ENCODE measurements at places on chromosomes 7 and 10.

DNA sequence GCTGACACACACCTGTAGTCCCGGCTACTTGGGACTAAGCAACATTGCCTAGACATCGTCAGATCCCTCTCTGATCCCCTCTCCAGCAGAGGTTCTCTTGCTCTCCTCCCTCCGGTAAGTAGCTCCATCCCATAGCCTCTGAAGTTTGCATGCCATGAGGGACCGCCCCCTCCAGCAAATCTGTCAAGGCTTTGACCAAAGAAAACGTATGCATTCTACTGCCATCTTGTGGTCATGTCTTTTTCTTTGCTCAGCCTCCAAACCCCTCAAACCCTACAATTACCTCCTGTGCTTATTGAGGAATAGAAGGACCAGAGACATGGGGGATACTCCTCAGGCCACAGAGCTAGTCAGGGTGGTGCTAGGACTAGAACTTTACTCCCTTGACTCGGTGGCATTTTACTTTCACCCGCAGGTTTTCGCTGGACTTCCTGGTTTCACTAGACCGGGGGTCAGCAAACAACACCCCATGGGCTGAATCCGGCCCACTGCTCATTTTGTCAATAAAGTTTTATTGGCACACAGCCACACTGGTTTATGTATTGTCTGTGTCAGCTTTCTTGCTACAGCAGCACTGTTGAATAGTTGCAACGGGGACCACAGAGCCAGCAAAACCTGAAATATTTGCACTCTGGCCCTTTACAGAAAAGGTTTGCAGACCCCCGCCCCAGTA lies 202.6 kb upstream of the FOXK1 start:
- DNase-seq, result no peak

DNA sequence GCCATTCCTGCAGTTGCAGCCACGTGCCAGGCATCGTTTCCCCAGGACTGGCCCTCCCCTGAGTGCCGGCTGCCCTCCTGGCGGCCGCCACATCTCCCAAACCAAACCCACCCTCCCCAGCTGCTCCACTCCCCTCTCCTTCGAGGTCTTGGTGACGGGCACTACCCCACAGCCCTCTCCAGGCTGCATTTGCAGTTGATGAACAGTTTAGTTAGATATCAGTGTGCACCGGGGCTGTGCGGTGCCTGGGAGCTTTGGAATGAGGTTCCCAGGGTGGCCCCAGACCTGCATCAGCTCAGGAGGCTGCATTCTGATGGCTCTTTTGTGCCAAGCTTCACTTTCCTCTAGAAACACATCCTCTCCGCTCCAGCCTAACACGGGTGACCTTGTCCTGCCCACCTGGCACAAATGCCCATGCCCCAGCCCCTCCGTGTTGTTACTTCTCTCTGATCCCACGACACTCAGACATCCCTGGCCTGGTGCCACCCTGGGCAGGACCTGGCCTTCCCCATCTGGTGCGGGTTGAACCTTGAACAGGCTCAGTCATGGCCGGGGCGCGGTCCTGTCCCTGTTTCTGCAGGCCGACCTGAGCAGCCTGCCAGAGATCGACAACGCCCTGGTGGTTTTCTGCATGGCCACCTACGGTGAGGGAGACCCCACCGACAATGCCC lies 14.5 kb downstream of the TMEM120A start:
- no peak for DNase-seq

GRCh38 chr7:71278257-71278656 lies 146.3 kb downstream of the GALNT17 start:
- DNase-seq, result no peak

GRCh38 chr7:102119213-102119651 lies 167.4 kb upstream of the SH2B2 start:
- DNase-seq, result no peak

DNA sequence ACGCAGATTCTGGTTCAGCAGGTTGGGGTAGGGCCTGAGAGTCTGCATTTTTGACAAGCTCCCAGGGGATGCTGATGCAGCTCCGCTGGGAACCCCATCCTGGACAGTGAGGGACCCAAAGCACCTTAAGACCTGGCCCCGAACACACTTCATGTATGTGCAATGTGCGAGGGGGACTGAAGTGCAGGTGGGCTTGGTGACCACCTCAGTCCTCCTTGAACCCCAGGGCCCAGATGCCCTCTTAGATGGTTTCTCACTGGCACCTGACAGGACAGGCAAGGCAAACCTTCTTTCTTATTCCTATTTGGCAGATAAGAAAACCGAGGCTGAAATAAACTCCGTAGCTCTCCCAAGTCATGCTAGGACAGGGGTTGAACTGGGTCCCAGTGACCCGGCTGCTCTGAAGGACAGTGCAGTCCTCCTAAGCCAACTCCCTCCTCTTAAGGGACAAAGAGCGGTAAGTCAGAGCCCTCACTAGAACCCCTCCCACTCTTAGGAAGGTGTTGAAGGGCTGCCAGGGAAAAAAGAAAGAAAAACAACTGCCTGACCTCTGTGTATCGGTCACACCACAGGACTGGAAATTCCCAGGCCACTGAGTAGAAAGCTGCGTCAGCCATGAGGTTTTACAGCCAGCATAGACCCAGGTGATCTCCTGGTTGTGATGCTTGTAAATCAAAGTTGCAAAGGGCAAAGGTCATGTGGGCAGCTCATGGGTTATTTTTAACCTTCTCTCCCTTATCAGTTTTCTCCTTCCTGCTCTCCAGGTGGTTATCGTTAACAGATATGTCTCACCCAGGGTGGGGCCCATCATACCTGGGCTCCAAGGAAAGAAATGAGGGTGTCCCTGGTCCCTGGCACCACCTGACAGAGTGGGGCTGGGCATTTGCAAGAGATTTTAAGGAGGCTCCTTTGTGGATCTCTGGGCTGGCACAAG lies 90.9 kb upstream of the SMNDC1 start:
- DNase-seq, result no peak

DNA sequence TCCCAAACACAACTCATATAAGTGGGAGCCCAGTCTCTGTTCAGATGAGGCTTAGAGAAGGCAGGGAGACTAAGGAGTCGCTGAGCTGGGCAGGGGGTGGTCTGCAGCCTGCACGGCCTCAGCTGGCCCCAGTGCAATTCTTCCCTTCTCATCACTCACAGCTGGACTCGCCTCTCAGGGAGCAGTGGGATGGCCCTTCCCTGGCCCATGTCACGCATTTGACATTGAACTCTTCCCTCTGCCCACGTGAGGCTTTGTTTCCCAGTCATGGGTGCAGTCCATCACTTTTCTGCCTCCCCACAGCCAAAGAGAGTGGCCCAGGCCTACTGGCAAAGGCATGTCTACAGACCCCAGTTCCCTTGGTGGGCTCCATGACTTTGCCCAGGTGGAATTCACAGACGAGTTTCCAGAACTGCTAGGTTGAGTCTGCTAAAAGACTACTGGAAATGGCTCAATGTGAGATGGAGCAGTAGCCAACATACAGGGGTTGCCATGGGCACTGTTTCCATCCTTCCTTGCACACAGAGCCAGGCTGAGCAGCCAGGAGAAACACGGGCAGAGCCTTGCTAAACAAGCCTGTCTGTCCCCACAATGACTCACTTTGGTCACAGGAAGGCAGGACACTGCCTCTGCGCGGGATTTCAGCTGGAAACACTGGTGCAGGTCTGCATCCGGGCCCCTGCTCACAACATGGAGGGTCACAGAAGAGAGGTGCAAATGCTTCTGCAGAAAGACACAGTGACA lies 90.1 kb downstream of the OAT start:
- no peak for DNase-seq

- no peak for DNase-seq
Observed at GRCh38 chr7:79317728-79318127, 135.7 kb downstream of the MAGI2 start.

DNA sequence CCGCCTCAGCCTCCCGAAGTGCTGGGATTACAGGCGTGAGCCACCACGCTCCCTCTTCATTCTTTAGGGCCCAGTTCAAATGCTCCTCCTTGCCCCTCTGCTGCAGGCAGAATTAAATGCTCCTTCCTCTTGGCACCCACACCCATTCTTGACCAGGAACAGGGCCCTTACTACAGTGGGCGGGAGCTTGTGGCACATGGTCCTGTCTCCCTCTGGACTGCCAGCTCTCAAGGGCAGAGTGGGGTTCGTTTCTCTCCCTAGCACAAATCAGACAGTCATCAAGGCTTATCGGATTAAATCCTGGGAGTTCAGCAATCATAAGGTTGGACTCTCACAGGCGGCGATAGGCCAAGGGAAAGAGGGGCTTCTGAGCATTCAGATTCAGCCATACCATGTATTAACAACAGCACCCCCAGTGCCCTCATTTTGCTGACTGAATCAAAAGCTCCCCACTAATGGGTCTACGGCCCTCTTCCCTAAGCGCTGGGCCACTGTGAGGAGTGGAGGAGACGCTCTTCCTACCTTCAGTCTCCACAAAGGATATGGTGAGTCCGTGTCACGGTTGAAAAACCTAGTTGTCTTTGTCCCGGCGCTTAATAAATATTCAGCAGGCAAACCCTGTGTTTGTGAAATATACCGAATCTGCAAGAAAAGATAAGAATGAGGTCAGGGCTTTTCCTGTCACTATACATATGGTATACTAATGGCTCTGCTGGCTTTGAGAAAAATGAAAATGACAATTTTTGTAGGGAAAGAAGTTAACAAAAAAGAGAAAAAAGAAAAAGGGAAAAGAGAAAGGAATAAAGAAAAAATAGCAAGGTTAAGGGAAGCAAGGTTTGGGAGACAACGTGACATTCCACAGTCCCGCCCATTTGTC lies 107.4 kb downstream of the CLEC2L start:
- no peak for DNase-seq

DNA sequence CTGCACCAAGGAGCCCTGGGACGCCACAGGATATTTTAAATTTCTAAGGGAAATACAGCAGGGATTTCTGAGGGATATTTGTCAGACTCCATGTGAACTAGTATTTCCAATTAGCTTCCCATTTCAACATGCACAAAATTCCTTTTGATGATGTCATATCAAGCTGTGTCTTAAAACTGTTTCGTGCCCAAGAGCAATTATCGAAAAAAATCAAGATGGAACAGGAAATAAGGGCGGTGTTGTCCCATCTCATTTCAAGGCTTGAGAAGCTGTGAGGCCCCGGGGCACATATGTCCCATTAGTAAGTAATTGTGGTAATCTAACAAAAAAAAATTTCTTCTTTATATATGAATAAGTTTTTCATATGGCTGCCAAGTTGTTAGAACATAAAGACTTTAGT lies 47.4 kb downstream of the PPP1R17 start:
- no peak for DNase-seq

DNA sequence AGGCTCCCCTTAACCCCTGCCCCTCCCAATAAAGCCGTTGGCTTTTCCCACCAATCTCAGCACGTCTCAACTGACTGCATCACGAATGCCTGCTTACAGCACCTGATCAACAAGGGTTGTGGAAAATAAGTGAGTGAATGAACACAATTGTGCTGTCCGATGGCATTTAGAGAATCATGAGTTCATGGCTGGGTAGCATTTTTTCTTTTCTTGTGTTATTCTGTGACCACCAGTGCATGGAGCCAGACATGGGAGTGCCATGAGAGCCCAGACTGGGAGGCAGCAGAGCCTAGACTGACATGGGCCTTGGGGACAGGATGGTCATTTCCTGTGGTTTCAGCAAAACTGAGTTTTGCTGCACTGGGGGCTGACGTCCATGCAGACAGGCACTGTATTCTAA lies 254.1 kb upstream of the IGFBP3 start:
- DNase-seq, result no peak

DNA sequence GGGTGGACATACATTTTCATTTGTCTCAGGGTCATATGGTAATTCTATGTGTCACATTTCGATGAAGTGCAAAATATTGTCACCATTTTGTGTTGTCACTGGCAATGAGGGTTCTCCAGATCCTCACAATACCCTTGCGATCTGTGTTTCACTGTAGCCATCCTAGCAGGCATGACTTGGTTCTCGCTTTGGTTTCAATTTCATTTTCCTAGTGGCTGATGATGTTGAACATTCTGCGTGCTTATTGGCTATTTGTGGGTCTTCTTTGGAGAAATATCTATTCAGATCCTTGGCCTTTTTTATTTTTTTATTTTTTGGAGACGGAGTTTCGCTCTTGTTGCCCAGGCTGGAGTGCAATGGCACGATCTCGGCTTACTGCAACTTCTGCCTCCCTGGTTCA lies 24.8 kb upstream of the MNX1 start:
- DNase-seq, result no peak

- DNase-seq, result no peak
Observed at GRCh38 chr10:97851341-97852001, 1.8 kb downstream of the GOLGA7B start.

DNA sequence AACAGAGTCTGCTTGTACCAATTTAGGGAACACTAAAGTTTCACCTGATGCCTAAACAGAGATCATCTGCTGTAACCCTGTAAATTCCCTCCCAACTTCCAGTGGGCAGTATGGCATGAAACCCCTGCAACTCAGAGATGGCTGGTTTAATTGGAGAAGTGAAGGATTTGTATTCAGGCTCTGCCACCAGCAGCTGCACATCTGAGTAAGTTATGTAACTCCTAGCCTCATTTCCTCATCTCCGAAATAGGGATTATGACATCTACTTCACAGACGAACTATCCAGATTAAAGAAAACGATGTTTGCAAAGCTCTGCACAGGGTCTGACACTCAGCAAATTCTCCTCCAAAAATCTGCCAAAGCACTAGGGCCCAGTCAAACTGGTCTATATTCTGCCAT lies 493.0 kb downstream of the KCNMA1 start:
- DNase-seq, result no peak

- DNase-seq, result no peak
Observed at GRCh38 chr10:106535304-106535953, 629.1 kb downstream of the SORCS1 start.

DNA sequence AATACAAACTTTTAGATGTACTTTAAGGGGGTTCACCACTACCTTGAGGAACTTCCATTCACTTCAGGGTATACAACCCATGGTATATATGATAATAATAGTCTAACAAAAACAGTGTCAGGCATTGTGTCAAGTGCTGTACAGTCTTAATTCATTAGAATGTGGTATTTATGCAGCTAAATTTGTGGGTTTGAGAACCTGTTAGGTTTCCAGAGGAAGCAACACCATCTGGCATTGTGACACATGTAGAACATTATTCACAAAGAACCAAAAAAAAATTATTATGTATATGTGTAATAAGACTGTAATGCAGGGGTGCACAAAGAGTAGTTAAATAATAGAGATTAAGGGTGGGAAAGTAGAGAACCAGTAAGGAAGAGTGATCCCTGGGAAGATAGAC lies 26.3 kb downstream of the TMEM60 start:
- no peak for DNase-seq

DNA sequence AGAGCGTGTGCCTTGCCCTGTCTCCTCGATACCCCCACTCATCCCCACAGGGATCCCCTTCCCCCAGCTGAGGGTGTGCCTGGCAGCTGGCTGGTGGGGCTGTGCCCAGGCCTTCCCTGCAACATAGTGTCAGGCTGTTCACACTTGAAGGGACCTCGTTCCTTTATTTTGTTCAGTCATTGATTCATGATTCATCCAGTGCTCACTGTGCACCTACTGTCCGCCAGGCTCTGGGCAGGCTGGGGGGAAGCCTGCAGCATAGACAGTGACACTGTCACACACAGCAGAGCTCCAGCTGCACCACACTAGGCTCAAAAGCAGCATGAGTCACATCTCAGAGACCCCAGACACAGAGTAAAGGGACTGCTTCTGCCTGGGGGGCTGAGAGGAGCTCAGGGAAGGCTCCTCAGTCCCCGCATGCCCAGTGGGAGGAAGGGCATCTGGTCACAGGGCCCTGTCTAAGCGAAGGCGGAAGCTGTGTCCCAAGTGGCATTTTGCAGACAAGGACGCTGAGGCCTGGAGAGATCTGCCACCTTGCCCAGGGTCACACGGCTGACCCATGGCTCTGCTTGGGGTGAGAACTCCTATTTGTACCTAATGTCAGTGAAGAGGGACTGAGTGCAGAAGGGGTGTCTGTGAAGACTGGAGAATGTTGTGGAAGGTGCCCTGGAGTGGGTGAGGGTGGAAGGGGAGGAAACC lies 27.9 kb downstream of the CDH23 start:
- DNase-seq, result no peak
